Right ventricle myocardium inferior (tissue), 1 donor: ENCODE measurements at places on chromosomes 2 and 18.

DNA sequence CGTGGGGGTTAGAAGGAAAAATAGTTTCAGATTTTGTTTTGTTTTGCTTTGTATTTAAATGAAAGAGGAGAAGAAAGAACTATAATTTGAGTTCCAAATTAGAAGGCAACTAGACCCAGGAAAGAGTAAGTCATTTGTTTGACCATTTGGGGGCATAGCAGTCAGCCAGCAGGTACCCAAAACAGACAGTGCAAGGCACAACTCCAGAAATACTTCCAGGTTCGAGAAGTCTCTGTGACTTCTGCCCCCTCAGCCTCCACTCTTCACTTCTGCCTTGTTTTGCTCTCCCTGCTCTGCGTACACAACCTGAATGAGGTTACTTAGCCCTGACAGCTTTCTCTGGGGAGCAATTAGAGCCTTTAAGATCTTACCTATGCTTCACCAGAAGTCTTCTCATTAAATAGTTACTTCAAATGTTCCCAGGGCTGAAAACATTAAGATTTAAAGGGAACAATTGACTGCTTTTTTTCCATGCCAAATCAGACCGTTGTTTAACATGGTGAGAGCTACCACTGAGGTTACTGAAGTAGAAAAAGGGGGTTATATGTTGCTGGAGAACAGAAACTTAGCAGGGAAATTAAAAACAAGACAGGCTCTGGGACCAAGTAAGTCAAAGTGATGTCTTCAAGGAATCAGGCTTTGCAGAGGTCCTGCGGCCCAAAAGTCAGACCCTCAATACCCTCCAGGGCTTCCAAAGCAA is 216.9 kb downstream of the BCL11A start:
- no peak for DNase-seq

DNA sequence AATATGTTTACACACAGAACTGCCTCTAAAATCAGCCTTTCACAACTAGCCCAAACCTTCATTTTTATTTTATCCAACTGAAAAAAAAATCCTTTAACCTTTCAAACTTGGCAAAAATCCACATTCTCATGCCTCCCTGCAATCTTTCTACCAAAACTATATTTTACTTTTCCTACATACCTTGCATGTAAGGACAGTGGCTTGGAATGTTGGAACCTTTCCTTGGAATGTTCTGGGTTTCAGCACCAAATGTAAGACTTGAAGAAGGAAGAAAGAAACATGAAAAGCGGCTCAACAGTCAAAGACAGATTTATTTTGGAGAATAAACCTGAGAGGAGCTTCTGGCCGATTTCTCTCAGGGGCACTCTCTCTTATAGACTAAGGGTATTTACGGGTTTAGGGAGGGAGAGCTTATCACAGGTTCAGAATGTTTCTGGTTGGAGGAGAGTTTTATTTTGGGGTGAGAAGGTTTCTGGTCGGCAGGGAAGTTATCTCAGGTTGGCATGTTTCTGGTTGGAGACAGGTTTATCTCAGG is 79.7 kb downstream of the RRM2 start:
- DNase-seq, result no peak

DNA sequence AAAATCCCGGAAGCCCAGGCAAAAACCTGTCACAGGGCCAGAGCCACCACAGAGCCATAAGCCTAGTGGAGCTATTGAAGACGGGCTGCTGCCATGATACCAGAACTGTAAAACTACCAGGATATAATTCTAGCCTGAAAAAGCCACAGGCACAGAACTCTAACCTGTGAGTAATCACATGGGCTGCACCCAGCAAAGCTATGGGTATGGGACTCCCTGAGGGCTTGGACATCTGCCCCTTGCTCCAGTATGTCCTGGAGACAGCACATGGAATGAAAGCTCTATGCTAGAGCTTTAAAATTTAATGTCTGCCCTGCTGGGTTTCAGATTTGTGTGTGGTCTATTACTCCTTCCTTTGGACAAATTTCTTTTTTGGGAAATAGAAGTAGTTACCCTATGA is 2183.6 kb upstream of the CELF4 start:
- DNase-seq, result no peak

DNA sequence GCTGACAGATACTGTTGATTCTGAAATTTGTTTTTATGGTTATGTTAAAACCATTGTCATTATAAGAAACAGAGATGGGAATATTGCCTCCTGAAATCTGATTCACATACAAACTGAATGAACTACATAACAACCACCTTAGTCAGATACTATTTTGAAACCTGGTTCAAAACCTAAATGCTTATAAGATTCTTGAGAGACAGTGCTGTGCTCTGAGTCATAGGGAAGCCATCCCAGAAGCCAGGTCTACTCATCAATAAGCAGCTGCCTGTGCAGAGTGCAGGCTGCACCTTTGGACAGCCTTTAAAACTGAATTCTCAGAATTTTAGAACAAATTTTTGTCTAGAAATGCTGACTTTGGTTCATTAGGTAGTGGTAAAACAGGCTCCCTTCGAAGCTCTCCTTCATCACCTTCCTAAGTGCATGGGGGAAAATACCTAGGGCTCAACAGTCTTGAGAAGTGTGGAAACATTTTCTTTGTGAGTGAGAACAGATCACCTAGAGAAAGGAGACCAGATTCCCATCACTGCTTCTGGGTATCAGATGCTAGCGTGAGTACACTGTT is at the start of gene SERPINB7:
TSS of gene SERPINB7 (plus strand) at position 253 of the 565 bp plus-strand sequence. CDS start 6,955 bp downstream, outside the sequence.
- DNase-seq, result no peak

- DNase-seq, result no peak
Measured at GRCh38 chr2:36512705-36513104, 85.3 kb downstream of the FEZ2 start.

DNA sequence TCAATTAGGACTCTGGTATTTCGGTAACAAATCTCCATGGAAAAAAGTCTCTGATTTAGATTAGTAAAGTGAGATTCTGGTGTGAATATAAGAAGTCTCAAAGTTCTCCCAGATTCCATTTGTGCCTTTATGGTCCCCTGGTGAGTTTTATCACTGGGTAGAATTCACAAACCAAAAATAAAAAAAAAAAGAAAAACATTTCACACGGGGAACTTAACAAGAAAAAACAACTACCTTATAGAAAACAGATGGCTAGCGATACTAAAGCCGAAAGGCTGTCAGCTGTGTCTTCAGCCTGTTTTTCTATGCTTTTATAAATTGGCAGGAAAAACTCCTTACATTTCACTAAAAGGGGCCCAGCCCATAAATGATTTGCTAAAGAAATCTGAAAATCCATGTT is 50.6 kb downstream of the COL5A2 start:
- DNase-seq, result no peak

- DNase-seq, result no peak
Measured at GRCh38 chr2:68974946-68975665, 670 bp downstream of the GKN1 start.

DNA sequence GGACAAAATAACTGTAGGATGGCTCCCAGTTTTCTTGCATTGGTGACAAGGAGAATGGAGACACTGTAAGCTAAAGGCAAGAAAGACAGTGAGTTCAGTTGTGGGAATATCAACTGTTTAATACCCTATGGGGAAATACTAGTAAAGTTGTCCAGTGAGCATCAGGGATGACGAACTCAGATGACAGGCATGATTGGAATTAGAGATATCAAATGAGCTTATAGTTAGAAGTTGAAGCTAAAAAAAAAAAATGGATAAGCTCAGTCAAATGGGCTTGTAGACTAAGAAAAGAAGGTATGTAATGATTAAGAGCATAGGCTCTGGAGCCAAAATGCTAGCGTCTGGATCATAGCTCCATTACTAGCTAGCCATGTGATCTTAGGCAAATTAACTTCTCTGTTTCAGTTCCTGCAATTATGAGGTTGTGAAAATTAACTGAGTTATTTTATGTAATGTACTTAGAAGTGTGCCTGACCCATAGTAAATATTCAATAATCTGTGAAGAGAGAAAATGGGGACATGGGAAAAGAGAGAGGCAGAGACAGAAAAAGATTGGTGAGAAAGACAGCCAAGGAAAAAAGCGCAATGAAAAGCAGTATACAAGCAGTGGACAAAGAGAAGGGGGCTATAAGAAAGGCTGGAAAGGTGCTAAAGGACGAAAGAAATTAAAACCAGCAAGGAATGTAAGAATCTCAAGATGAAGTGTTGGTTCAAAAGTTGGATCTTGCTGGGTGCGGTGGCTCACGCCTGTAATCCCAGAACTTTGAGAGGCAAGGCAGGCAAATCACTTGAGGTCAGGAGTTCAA is 95.7 kb upstream of the SLC39A10 start:
- no peak for DNase-seq

DNA sequence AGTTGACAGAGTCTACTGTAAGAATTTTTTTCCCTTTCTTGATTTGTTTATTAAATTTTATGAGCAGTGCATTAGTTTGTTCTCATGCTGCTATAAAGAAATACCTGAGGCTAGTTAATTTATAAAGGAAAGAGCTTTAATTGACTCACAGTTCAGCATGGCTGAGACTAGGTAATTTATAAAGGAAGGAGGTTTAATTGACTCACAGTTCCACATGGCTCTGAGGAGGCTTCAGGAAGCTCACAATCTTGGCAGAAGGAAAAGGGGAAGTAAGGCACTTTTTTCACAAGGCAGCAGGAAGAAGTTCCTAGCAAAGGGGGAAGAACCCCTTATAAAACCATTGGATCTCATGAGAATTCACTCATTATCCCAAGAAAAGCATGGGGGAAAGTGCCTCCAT is 191.4 kb upstream of the VRK2 start:
- no peak for DNase-seq

DNA sequence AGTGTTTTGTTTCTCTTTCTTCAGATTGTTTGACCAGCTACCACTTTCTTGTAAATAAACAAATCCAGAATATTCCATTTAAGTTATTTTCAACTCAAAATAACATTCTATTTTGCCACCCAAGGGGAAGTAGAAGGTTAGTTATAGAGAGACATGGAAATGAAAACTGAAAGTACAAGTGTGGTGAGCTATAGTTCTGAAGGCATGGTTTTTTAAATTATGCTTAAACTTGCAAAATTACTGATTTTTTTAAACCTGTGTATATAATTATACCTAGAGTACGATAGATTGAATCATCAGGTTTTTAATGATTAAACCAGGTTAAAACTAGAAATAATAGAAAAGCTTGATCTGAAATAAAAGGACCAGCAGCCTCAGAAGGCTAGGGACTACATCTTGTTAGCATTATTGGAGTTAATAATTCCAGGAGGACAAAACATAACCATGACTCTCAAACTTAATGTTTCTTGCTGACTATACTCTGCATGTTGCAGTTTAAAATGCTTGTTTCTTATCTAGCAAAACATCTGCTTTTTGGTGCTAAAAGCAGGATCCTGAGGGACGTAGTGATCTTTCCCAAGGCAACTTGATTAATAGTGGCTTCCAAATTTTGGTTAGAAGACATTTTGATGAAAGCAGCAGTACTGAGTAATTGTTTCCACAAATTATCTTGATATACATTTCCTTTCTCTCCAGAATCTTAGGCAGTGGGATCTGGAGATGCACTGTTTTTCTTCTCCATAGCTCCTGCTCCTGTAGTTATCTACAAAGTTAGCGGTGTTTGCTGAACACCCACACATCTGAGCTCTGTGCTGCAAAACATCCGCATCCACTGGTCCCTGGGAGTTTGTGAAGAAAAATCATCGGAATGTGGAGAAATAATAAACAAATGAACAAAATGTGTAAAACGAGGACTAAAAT is 327.2 kb upstream of the PKDCC start:
- no peak for DNase-seq

GRCh38 chr2:10009811-10010781 is 33.3 kb upstream of the KLF11 start:
- peak; percentile 93 for DNase-seq

- DNase-seq, result no peak
Measured at GRCh38 chr2:149038442-149039212, at the start of gene LYPD6B. LYPD6B (plus strand) TSS chr2:149038699; CDS start chr2:149130949, 92,250 bp downstream.

- DNase-seq, result no peak
Measured at GRCh38 chr18:59881728-59882656, 17.8 kb upstream of the PMAIP1 start.

DNA sequence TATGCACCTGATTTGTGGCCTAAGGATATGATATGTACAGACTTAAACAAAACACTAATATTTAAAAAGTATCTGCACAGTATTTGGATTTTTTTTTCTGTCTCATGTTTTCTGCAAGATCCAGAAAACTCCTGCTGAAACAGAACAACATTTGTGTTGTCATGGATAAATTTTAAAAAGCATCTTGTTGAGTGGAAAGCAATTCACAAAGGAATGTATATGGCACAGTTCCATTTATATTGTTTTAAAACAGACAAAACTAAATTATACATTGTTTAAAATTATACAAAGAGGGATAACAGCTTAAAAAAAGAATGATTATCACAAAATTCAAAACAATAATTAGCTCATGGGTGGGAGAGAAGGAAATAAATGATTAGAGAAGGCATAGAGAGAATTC is 193.5 kb downstream of the PPP1R1C start:
- DNase-seq, result no peak

DNA sequence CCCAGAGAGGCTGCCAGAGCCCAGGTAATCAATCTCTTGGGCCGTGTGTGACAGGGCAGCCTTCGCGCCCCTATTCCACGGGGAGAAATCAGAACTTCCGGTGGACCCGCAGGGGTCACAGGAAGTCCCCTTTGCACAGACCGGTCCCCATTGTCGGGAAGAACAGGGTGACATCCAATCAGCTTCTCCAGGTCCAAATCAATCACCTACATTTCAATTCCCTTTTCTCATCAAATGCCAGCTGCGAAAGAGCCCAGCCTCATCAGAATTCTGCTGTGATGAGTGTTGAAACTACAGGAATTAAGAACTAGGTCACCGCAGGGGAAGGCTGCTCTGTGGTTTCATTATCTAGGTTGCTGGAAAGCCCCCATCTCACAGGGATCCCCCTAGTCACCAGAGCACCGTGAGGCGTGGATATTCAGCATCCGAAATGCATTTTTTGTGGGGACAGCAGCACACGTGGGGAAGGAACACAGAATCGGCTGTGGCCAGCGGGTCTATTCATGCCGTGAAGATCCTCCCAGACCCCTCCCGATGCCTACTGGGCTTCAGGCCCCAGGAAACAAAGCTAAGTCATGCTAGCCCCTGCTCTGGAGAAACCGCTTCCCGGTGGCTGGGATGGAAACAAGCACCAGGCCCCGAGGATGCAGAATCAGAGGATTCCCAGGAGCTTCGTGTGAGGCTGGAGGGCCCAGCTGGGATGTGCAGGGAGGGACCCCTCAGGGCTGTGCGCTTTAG is 193.7 kb upstream of the ID2 start:
- peak; percentile 46 for DNase-seq

DNA sequence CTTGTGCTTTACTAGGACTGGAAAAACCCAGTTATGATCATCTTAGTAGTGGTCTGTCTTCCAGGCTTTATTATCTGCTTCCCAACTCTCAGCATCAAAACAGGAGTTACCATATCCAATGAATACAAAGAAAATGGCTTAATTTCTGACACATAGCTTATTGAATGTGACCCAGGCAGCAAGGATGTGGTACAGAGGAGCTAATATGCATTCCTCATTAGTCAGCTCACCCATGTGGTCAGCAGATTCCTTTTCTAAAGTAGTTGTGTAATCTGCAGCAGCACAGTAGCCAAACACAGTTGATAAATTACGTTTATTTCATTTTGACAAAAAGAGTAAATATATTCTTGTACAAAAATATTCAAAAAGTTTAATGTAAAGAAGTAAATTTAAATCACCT is 43.6 kb downstream of the TSPYL6 start:
- DNase-seq, result no peak
